Right renal pelvis (tissue), 4 donors: ENCODE measurements at places on chromosomes 3 and 15.

DNA sequence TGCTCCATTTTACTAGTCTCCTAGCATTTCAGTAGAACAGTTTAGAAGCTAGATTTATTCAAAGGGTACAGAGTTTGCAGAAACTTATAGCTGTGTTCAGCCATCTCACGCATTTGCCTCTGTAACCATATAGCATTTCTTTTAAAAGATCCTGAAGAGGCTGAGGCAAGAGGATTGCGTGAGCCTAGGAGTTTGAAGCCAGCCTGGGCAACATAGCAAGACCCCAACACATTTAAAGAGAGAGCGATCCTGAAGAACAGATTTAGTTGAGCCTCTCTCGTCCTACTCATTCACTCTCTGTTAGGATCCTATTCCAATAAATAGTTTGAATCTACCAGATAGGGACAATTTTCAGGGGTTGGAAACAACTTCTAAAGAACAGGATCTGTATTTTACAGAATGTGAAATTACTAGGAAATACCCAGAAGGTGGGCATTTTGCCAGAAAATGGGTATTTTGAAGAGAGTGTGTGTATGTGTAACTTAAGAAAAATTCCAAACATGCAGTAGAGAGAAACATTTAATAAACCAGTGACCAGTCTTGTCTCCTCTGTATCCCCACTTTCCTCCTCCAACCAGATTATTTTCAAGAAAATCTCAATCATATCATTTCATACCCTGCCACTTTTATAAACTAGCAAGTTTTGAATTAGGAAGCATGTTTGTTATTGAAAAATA, 4.5 kb downstream of the EIF3J start:
- DNase-seq = no peak

DNA sequence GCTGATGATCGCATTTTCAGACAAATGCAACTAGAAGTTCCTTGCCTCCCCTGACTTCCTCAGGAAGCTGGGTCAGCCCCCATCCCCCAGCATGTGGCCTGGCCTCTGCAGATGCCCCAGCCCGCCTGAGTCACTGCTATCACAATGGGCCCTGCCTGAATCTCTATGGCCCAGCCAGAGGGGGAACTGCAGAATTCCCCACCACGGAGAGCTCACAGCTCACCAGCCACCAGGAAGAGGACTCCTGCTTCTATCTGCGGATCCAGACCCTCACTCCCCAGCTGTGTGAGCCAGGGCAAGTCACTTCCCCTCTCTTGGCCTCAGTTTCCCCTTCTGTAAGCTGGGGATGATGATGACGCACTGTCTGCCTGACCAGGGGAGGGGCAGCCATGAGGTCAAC, 6.9 kb downstream of the PLXND1 start:
- DNase-seq = no peak

GRCh38 chr3:197793247-197793646, 2.2 kb downstream of the LRCH3 start:
- no peak for DNase-seq

DNA sequence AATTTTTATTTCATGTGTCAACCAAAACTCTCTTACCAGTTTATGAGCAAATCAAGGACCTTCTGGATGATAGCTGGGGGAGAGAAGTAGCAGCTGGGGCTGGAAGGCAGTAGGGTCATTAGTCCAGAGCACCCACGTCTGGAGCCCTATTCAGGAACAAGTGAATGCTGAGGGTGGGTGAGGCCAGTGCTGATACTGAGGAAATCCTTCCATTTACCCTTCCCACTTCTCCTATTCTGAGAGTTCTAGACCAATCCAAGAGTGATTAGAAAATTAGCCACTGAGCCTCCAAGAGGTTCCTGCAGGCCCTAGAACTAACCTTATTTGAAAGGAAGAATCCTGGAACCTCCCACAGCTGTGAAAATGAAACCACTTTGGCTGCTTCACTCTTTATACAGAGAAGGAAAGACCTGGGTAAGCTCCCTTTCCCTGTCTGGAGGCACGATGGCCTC, 46.2 kb upstream of the VILL start:
- no peak for DNase-seq

DNA sequence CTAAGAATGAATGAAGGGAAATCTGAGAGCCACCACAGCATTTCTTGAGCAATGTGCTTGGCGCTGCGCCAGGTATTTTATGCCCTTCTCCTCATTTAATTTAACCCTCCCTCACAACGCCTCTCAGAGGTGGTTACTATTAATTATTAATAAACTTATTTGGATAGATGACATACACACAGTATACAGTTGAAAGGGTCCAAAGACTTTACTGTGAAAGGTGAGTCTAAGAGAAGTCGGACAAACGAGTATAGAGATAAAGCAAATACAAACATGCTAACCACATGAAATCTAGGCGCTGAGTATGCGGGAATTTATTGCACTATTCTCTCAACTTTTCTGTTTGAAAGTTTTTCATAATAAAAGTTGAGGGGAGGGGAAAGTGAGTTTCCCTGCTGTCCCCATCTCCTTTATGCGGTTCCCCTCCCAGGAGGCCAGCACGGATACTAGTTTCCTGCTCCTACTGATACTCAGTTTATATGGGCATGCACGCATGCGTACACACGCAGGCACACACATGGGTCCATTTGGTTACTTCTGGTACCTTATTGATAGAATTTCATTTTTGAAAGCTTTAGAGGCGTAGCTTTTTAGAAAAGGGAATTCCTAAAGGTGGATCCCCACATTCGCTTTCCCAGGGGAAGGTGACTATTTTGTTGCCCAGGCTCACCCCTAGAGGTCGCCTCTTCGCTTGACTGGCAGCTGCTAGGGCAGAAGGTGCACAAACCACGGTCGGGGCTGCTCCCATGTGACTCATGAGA, 28.5 kb upstream of the KCTD6 start:
- DNase-seq = peak; percentile 48

DNA sequence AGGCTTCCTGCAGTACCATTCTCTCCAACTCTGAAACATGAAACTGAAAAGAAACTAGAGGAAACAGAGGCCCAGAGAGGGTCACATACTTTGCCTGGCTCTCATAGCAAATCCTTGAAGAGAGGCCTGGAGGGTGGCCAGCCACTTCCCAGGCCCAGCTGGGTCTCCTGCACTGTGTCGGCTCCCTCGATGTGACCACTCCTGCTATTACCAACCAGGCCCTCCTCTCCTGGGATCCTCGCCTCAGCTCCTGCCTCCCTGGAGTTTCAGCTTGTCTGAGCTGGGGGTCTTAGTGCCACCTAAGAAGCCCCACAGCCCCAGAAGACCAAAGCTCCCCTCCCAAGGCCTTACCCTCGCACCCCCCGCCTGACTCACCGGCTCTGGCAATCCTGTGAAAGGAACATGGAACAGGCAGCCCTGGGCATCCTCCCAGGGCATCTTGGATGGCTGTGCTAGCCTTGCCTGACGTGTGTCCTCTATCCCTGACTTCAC, 4.6 kb downstream of the LOXL1 start:
- no peak for DNase-seq

DNA sequence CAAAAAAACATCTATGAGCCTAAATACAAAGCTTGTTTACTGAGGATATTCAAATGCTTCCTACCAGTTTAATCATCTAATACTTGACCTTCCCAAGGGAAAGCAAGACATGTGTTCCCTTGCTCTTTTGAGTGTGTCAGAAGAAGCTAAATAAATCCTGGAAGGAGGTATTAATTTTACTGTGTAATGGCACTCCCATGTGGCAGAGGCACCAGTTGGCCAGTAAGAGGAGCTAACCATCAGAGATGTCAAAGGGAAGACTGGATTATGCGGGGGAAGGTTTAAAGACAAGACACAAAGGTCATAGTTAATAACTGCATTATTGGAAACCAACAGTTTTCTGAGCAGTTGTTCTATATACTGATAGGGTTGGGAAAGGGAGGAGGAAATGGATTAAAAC, 125.1 kb downstream of the SUCLG2 start:
- DNase-seq = no peak

GRCh38 chr3:105402287-105402801, 35.6 kb downstream of the ALCAM start:
- DNase-seq = no peak

GRCh38 chr3:64340641-64341101, 115.4 kb upstream of the PRICKLE2 start:
- DNase-seq = no peak

- no peak for DNase-seq
Measured at GRCh38 chr15:99507016-99507503, 58.7 kb upstream of the MEF2A start.

GRCh38 chr3:15982667-15983196, 185.0 kb upstream of the ANKRD28 start:
- DNase-seq = no peak

GRCh38 chr15:100760357-100760903, 119.2 kb upstream of the ALDH1A3 start:
- no peak for DNase-seq

GRCh38 chr3:49454458-49454857, 15.6 kb upstream of the DAG1 start:
- DNase-seq = no peak

- DNase-seq = no peak
Measured at GRCh38 chr3:26962492-26963360, 340.2 kb downstream of the LRRC3B start.

DNA sequence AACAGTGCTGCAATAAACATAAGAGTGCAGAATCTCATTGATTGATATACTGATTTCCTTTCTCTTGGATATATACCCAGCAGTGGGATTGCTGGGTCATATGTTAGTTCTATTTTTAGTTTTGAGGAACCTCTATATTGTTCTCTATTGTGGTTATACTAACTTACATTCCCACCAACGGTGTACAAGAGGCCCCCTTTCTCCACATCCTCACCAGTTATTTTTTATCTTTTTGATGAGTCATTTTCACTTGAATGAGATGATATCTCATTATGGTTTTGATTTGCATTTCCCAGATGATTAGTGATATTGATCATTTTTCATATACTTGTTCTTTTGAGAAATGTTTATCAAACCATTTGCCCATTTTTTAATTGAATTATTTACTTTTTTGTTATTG, 12.4 kb upstream of the IREB2 start:
- DNase-seq = no peak

DNA sequence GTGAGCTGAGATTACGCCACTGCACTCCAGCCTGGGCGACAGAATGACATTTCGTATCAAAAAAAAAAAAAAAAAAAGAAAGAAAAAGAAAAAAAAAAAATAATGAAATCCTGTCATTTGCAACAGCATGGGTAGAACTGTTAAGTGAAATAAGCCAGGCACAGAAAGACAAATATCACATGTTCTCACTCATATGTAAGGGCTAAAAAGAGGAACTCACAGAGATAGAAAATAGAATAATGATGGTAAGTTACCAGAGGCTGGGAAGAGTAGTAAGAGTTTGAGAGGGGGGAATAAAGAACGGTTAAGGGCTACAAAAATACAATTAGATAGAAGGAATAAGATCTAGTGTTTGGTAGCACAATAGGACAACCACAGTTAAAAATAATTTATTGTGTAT, 19.7 kb downstream of the DENND6A start:
- no peak for DNase-seq

DNA sequence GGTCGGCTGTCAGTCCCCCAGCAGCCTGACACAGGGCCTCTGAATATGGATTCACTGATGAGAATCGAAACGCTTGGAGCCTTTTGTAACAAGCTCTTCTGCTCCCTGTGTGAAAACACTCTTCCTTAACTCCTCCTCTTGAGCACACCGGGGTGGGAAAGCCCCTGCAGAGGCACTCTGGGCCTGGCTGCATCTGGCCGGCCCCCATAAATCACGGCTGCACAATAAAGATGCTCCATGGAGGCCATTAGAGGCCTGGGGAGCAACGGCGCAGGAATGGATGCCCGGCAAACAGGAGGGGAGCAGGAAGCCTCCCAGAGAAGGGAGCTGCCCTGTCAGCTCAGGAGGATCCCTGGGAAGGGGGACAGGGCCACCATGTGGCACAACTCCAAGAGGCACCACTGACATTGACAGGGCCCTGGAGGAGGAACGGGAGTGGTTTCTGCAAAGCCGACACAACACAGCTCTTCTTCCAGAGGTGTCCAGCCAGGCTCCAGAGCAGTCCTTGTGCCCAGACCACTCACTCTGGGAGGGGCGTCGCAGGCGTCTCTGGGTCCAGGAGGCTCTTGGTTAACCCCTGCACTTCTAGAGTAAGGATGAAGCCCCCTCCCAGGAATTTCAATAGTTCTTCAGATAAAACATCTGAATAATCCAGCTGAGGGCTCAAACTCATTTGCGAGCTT, 509.3 kb upstream of the PPP2R3A start:
- DNase-seq = peak; percentile 51

DNA sequence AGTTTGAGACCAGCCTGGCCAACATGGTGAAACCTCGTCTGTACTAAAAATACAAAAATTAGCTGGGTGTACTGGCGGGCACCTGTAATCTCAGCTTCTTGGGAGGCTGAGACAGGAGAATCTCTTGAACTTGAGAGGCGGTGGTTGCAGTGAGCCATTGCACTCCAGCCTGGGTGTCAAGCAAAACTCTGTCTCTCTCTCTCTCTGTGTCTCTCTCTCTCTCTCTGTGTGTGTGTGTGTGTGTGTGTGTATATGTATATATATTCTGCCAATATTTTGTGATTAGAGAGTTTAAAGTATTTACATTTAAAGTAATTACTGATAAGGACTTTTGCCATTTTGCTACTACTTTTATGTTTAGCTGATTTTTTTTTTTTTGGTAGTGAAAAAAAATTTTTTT, 15.7 kb downstream of the RBM6 start:
- DNase-seq = no peak

GRCh38 chr3:50008931-50009330, 69.0 kb downstream of the RBM6 start:
- DNase-seq = no peak

- DNase-seq = no peak
Measured at GRCh38 chr3:183464480-183464879, 36.1 kb upstream of the MCF2L2 start.

DNA sequence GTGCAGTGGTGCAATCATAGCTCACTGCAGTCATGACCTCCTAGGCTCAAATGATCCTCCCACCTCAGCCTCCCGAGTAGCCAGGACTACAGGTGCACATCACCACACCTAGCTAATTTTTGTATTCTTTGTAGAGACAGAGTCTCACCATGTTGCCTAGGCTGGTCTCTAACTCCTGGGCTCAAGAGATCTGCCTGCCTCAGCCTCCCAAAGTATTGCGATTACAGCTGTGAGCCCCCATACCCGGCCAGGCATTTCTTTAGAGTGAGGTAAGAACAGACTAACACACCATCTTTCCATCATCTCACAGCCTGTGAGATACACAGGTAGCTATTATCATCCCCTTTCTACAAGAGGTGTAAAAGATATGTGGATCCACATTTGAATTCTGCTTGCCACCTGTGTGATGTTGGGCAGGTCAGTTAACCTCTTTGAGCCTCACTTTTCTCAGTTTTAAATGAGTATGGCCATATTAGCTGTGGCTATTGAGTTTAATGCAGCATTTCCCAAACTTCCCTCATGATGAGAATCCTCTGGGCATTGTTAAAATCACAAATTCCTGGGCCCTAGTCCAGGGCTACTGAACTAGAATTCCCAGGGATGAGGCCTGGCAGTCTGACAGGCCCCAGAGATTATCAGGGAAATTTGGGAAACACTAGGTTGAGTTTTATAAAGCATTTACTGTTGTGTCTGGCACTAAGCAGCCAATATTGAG, 46.0 kb downstream of the ANP32A start:
- DNase-seq = no peak
